NCI-H526 treated with DMSO at 0.1 percent for 48 hours (cell line): ENCODE measurements at places on chromosomes 6 and 20.

GRCh38 chr6:45105170-45105820 lies 222.8 kb upstream of the RUNX2 start:
- no peak for DNase-seq

DNA sequence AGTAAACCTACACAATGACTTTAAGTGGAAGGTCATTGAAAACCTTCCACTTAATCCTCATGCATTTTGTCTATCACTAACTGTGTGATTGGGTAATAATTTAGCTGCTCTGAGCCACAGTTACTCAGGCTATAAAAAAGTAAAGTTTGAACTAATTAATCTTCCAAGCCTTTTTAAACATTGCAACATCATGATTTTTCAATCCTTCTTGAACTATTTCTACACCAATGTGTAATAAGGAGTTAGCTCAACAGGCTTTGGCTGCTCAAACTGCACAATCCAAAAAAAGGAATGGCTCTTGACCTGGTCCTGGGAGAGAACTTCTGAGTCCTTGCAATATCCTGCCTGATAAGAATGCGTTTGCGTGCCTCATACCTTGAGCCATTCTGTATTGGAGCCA lies 34.8 kb upstream of the FILIP1 start:
- no peak for DNase-seq

GRCh38 chr6:13807696-13808095 lies 6.7 kb downstream of the MCUR1 start:
- no peak for DNase-seq

DNA sequence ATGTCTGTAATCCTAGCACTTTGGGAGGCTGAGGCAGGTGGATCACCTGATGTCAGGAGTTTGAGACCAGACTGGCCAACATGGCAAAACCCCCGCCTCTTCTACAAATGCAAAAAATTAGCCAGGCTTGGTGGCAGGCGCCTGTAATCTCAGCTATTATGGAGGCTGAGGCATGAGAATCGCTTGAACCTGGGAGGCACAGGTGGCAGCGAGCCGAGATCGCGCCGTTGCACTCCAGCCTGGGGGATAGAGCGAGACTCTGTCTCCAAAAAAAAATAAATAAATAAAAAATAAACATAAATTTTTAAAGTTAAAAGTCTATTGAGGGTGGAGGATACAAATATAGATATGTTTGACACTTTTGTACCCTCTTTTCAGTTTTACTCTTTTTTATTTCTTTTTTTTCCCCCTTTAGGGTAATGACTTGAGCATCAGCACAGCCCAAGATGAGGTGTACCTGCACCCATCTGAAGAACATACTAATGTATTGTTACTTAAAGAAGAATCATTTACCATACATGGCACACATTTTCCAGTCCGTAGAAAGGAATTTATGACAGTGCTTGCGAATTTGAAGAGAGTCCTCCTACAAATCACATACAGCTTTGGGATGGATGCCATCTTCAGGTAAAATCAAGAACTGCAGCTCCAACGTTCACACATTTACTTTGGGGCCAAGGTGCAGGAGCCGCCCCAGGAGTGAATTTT lies 368.9 kb downstream of the LAMA2 start:
- peak; percentile 63 for DNase-seq

- no peak for DNase-seq
Observed at GRCh38 chr20:20561841-20562240, 150.6 kb downstream of the RALGAPA2 start.

GRCh38 chr6:128156321-128157111 lies 255.7 kb upstream of the THEMIS start:
- no peak for DNase-seq

DNA sequence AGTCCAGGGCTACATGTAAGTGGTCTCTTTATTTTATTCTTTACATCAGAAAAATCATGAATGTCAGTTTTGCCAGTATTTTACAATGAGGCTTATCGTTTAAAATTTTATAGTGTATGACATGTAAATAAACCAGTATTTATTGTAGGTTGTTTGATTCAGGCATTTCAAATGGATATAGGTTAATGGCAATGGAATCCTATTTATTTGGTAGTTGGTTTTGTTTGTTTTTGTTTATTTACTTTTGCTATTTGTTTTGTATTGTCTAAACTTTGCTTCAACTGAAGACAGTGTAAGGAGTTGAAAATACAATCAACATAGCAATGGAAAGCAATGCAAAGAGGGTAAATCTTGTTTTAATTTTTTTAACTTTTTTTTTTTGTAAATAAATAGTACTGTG lies 119.0 kb upstream of the SAMD5 start:
- DNase-seq: no peak

- no peak for DNase-seq
Observed at GRCh38 chr6:110534731-110535492, 58.5 kb upstream of the SLC22A16 start.

GRCh38 chr20:12090920-12091319 lies 173.2 kb downstream of the BTBD3 start:
- DNase-seq: no peak

GRCh38 chr6:55567558-55567957 lies 11.4 kb downstream of the HMGCLL1 start:
- DNase-seq: no peak

GRCh38 chr6:296151-297122 lies 4.2 kb downstream of the DUSP22 start:
- DNase-seq: no peak

GRCh38 chr20:58903614-58904013 lies 51.1 kb downstream of the GNAS start:
- no peak for DNase-seq

DNA sequence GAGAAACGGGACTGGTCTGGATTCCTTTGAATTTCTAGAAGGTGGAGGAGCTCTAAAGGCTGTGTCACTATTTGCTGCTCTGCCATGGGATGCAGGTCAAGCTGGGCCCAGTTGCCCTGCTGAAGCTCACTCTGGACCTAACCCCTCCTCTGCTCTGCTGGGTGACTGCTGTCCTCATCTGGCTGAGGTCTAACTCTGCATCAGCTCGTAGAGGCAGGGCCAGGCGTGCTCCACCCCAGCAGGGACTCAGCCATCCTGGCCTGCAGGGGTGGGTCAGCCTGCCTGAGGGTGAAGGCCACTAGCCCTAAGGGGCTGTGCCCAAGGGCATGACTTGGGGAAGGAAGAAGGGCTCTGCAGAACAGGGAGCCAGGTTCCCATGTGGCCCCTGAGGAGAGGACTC lies 852 bp downstream of the CST4 start:
- DNase-seq: no peak

DNA sequence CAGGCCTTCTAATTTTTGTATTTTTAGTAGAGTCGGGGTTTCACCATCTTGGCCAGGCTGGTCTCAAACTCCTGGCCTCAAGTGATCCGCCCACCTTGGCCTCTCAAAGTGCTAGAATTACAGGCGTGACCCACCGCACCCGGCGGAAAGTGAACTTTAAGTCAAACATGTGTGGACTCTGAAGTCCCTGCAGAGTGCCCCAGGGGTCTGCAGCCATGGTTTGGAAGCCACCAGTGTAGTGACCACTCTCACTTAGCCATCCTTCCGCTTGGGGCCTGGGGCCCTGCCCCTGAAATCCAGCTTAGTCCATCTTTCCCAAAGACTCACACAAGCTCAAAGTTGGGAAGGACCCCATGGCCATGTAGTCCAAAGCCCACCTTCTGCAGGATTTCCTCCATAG lies 164.5 kb downstream of the GRM4 start:
- DNase-seq: no peak

GRCh38 chr6:14082771-14083170 lies 34.8 kb upstream of the CD83 start:
- no peak for DNase-seq

- DNase-seq: no peak
Observed at GRCh38 chr6:106145144-106145543, 59.0 kb downstream of the PRDM1 start.

GRCh38 chr6:154446984-154447383 lies 63.5 kb downstream of the CNKSR3 start:
- no peak for DNase-seq

- DNase-seq: no peak
Observed at GRCh38 chr20:52160049-52160570, 31.5 kb downstream of the ZFP64 start.

GRCh38 chr6:43883847-43884651 lies 114.0 kb downstream of the VEGFA start:
- no peak for DNase-seq

DNA sequence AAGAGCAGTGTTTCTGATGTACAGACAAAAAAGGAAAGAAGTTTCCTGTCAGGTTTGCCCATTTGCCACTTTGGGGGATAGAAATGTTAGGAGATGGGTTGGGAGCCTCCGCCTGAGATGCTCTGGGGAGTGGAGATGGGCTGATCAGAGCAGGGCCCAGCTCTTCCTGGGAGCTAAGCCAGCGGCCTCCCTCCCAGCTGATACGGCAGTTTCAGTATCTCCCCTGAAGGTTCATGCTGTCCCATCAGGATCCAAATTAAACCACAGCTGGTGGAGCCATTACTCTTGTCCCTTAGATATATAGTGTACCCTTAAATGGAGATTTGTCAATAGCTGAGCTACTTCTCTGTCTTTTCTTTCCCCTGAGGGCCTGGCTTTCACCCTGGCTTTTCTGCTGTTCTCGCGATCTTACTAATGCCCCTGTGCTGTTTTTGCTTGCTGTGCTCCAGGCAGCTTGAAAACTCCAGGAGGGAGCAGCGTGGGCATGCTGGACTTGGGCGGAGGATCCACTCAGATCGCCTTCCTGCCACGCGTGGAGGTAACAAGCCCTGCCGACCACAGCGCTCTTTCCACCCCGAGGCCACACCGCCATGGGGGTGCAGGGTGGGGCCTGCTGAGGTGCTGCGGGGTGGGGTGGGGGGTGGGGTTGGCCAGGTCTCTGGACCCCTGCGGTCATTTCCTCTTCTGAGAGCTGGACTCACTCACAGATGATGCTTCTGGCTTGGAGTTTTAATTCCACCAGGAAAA lies 20.9 kb downstream of the ENTPD6 start:
- no peak for DNase-seq

GRCh38 chr6:166580076-166581050 lies 6.1 kb downstream of the RAMACL start:
- no peak for DNase-seq

- DNase-seq: peak; percentile 61
Observed at GRCh38 chr20:36975099-36975818, 23.8 kb upstream of the SAMHD1 start.

DNA sequence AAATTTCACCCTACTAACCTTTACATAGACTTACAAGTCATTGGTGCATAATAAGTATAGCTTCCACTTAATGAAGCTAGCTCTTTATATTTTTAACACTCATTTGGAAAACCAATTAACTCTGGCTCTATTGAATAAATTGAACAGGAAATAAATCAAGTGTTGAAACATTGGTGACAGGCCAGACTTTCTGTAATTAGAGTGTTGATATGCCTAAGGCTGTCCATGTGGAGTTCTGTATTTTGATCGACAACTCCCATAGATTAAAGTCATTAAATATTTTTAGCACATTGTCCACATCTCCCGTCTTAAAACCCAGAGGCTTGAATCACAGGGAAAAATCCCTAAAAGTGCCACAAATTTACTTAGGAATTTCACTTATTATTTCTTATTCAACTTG lies 468.3 kb downstream of the KHDRBS2 start:
- DNase-seq: no peak

DNA sequence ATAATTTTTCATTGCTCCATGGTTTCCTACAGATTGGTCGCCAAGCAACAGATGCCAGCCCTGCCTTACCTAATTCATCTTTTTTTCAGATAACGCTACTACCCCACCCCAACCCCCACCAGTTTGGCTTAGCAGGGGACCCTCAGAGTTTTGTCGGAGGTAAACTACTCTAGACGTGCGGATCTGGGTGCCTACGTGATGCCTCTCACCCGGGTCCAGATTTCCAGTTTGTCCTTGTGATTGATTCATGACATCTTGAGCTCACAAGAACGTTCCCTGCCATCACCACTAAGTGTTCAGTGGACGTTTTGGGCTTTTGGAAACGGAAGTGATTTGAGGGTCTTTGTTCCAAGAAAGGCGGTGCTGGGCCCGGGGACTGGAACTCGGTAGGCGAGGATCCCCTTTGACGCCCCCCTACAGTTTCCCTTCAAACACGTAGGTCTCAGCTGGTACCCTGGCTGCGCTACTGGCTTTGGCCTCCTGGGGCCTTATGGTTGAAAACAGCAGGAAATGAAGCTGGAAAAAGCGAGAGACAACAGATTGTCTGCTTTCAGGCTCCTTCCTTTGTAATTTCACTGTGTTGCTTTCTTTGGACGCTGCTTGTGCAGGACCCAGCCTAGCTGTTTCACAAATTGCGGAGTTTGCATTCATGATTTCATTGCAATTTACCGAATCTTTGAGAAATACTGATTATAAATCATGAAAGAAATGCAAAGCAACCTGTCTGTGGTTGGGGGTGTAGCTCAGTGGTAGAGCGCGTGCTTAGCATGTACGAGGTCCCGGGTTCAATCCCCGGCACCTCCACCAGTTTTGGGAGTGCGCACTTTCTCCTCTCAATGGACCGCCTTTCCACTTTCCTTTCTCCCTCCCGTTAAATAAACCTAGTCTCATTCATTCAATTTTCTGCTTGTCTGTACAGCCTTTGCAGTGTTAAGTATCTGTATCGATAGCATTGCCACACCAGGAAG lies 81.0 kb downstream of the GPX5 start:
- DNase-seq: peak; percentile 55

DNA sequence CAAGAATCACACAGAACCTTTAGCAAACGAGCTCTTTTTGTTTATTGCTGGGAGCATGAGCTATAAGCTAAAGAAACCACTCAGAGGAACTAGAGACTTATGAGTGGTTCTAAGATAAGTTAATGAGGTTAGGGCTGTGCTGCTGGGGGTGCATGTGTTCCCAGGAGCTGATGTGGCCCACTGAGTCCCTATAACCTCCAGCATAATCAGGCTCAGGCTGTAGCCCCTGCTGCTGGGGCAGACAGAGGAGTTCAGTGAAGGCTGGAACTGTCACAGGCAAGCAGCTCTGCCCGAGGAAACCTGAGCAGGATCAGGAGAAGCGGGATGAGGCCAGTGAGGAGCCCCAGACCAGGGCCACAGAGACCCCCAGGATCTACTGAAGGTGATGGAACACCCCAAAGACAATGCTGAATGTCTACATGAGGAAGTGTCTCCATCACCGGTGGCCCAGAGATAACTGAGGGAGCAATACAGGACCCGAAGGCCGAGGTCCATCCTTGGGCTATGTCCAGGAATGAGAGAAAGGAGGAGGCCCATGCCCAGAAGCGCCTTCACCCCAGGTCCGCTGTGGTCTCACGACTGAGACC lies 17.3 kb downstream of the TUBB2B start:
- DNase-seq: no peak

GRCh38 chr20:57843941-57844625 lies 134.3 kb upstream of the PMEPA1 start:
- DNase-seq: no peak

DNA sequence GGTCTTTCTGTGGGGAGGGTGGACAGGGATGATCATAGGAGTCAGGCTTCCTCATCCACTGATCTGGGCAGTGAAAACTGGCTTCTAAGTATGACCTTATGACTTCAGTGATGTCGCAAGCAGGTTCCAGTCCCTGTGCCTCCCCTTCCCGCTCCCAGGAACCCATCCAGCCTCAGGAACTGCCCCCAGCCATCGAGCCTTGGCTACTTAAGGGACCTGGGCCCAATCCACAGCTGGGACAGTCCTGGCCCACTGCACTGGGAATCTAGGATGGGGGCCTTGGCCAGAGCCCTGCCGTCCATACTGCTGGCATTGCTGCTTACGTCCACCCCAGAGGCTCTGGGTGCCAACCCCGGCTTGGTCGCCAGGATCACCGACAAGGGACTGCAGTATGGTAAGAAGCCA lies at the start of gene LBP:
Gene LBP (plus strand): TSS at position 236 of the 405 bp plus-strand sequence. CDS start 35 bp downstream, at position 271.
- DNase-seq: no peak
